Activated CD4-positive, alpha-beta T cell treated with anti-CD3 and anti-CD28 coated beads for 48 hours (primary cell): ENCODE measurements at places on chromosomes 13 and 19.

- DNase-seq, result no peak
Measured at GRCh38 chr13:80469105-80469852, 128.4 kb upstream of the SPRY2 start.

DNA sequence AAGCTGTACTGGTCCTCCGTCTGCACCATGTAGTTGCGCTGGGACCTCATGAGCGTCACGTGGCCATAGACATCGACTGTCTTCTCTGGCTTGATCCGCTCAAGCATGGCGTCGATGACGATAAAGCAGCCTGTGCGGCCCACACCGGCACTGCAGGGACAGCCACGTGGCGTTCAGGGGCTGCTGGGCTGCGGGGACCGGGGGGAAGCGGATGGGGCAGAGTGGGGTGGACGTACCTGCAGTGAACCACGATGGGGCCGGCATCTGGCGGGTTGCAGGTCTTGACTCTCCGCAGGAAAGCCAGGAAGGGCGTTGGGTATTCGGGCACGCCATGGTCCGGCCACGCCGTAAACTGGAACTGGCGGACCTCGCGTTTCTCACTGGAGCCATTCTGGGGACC, 128.5 kb downstream of the PTPRS start:
- DNase-seq, result no peak

DNA sequence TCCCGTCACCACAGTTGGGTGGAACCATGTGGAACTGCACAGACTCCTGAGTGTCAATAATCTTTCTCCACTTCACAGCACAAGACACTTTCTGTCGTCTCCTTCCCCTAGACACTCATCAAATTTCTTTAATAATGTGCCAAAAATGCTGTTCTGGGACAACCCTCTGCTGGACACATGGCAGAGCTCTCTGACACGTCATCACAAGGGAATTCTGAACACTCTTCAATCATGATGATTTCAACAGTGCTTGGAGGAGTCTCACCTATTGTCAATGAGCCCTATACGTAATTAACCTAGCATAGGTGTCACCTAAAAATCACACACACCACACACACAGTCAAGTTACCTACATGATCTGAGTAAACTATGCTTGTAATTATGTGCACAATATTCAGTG, 141.3 kb downstream of the STOML3 start:
- no peak for DNase-seq

- DNase-seq, result peak; percentile 92
Measured at GRCh38 chr19:40529093-40529954, 47.3 kb upstream of the SHKBP1 start.

GRCh38 chr13:93398167-93399035, 171.8 kb downstream of the GPC6 start:
- DNase-seq, result no peak

DNA sequence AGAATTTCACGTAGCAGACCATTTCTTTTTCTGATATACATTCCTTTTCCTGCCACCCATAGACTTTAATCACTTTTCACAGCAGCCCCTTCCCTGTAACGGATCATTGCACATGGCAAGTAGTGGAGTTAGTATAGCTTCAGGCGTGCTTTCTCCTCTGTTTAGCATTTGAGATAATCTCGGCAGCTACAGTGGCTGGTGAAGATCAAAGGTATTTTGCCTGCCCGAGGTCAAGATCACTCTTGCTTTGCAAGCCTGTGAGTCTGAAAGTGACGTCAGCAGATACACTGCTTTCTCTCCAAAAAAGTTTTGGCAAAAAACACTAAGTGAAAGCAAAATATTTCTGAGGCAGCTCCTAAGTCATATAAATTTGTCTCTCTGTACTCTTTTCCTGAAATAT, 260.0 kb downstream of the NDFIP2 start:
- DNase-seq, result no peak
